ENCODE measurements at places on chromosomes 6 and 20.

DNA sequence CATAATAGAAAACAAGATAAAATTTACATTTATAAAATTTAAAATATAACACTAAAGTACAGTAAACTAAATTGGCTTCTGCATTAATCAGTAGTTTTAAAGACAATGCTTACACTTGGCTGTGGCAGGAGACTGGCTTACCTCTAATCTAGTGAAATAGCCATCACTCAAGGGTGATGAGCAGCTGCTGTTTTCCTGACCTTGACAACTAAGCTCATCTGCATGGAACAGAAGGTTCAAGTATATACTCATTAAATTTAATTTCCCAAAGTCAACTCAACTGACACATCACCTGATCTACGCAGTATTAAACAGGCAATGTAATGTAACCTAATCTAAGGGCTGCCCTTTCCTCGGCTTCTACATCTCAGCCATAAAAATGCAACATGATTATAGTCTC is 14.5 kb downstream of the TMX4 start:
- DNase-seq, result no peak

DNA sequence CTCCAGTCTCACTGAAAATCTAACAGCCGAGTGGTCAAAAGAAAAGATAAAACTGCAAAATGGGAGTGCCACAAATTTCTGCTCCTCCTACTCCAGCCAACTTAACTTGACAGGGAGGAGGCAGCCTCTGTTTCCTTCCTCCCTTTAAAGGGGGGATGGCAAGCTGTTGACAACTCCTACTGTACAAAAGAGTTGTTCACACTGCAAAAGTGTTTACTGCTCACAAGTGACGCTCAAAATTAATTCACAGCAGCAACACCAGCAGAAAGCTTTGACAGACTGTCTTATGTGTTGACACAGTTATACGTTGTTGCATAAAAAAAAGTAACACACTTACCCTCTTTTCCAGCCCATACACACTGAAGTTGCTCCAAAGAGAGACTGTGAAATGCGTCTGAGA is 169.8 kb downstream of the BACH2 start:
- DNase-seq, result no peak

- DNase-seq, result no peak
These were observed 18.3 kb downstream of the CAPN11 start for GRCh38 chr6:44176762-44177509.

DNA sequence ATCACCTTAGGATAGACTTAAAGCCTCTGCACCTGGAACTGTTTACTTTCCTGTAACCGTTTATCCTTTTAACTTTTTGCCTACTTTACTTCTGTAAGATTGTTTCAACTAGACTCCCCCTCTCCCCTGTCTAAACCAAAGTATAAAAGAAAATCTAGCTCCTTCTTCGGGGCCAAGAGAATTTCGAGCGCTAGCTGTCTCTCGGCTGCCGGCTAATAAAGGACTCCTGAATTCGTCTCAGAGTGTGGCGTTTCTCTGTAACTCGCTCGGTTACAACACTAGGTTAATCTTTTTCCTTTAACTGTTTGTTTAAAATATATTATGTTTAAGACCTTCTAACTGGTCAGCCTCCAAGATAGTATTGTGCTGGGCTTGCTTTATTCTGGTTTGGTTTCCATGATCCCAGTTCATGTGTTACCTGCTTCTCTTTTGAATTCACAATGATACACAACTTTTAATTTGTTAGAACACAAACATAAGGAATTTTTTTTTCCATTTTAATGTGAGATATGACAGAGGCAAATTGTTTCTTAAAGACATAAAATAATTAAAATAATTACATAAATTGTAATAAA is 8.7 kb upstream of the NQO2 start:
- DNase-seq, result no peak
